ENCODE measurements at places on chromosomes 7 and 10. TPM values are rescaled to one million over a fixed set of nuclear protein-coding genes. Genes with fewer than 3 reads are reported as not detected.

ADCYAP1R1 gene
- total RNA-seq: not detected

FAM131B gene
- total RNA-seq: 22.3 TPM

SLC39A12 gene
- not detected for total RNA-seq

LEP gene
- total RNA-seq: not detected

PLCE1 gene
- total RNA-seq: 10.7 TPM

THNSL1 gene
- total RNA-seq: 6.3 TPM

GRCh38 chr10:11603741-11604140, 7.7 kb downstream of the USP6NL start:
- no peak overlapping the region for H3K27ac ChIP-seq
- no peak for DNase-seq
- peaks cover 56% of the 10 kb centered on the region for H3K4me1 ChIP-seq
- H3K27me3 ChIP-seq: no peaks in the 10 kb centered on the region

DNA sequence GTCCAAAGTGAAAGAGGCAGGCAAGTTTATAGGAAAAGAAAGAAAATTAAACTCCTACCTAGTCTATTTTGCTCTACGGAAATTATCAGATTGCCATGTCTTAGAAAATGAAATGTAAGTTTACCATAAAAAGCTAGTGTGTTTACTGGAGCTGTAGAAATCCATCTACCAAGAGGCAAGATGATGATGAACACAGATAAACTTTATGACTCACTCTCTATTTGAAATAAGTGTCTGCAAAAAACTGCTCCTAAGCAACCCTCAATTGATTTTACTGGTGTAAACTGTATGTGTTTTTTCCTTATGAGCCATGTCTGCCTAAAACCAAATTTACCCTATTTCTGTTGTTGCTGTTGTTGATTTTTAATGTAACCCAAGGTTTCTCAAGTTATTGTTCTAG, 73.8 kb upstream of the TMEM106B start:
- H3K27ac ChIP-seq: no peak overlapping the region
- DNase-seq: no peak
- H3K4me1 ChIP-seq: no peaks in the 10 kb centered on the region

DNA sequence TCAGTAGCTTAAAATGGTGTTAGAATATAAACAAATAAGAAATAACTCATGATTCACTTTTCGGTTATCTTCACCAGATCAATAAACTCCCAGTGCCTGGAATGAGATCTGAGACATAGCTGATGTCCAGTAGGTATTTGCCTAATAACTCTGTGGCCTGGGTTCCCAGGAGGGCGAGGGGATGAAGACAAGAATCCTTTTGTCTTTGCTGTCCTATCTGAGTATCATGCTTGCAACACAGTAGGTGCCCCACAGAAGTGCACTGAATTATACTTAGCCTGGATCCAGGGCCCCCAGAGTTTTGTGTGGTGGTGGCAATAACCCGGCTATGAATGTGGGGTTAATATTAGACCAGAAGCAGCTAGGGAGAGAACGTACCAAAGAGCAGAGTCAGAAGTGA, 350.1 kb upstream of the AOAH start:
- H3K27me3 ChIP-seq: no peaks in the 10 kb centered on the region
- no peak for DNase-seq
- H3K4me1 ChIP-seq: no peaks in the 10 kb centered on the region
- H3K36me3 ChIP-seq: no peaks in the 10 kb centered on the region

GRCh38 chr7:140153666-140154161, 23.1 kb downstream of the KDM7A start:
- H3K27me3 ChIP-seq: no peaks in the 10 kb centered on the region
- no peaks in the 10 kb centered on the region for H3K4me1 ChIP-seq
- DNase-seq: no peak
- no peak overlapping the region for H3K4me3 ChIP-seq

GRCh38 chr7:51075681-51076580, 240.7 kb downstream of the COBL start:
- H3K27me3 ChIP-seq: no peaks in the 10 kb centered on the region
- H3K36me3 ChIP-seq: no peaks in the 10 kb centered on the region
- H3K4me1 ChIP-seq: no peaks in the 10 kb centered on the region
- no peak overlapping the region for H3K4me3 ChIP-seq
- DNase-seq: no peak

GRCh38 chr7:88001744-88002530, 67.9 kb downstream of the ADAM22 start:
- H3K27me3 ChIP-seq: no peaks in the 10 kb centered on the region
- H3K4me3 ChIP-seq: no peak overlapping the region

DNA sequence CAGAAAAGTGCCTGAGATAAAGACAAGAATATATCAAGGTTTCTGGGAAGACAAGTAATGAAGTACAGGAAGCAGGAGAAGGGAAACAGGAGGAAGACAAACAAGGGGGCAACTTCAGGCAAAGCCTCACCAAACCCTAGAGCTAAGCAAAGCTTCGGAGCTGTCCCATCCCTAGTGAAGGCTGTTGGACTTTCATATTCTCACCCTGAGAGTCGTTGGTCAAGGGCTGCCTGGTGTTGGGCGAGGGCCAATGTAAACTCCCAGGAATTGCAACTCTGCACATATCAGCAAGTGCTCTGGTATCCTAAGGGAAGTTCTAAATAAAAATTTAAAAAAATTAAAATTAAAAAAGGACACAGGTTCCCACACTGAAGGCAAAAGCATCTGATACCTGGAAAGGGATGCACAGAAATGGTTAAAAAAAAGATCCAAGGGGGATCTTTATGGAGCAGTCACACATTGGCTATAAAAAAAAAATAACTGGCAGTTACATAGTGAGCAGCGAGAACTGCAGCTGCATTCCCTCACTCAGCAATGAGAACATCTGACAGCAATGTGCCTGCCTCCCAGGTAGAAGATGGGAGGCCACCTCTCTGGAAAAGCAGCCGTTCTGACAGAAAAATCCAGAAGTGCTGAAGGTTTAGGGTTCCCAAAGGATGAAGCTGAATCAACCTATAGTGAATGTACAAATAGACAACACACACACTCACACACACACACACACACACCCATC, 304.7 kb downstream of the WDR11 start:
- DNase-seq: no peak
- H3K27ac ChIP-seq: no peak overlapping the region
- H3K4me3 ChIP-seq: no peak overlapping the region
- no peaks in the 10 kb centered on the region for H3K36me3 ChIP-seq
- peaks cover 13% of the 10 kb centered on the region for H3K4me1 ChIP-seq
- no peaks in the 10 kb centered on the region for H3K27me3 ChIP-seq

DNA sequence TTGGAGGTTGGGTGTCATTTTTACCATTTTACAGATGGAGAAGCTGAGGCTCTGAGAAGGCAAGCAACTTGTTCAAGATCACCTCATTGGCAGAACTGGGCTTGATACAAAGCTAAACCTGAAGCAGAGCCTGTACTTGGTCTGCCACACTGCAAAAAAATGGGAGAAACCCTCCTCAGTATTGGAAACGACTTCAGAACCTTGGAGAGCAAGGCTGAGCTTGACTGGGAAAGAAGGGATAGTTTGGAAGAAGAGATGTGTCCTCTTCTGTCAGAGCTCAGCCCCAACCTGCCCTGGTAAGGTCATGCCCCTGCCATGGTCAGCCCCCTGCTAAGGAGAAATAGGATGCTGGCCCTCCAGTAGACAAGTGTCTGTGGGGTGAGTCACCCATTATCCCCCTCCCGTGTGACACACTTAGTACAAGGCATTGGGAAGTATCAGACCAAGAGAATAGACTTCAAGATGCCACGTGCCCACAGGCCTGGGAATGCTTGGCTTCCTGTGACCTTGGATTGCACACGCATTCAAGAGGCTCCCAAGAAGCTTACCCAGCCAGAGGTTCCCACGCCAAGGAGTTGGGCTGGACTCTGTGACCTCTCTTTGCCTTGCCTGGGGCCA, 56.2 kb upstream of the SMNDC1 start:
- no peak overlapping the region for H3K27ac ChIP-seq
- peaks cover 31% of the 10 kb centered on the region for H3K4me1 ChIP-seq
- no peaks in the 10 kb centered on the region for H3K36me3 ChIP-seq
- no peaks in the 10 kb centered on the region for H3K27me3 ChIP-seq
- no peak overlapping the region for H3K4me3 ChIP-seq

All from Caco-2 (cell line).